Stimulated activated CD4-positive, alpha-beta T cell treated with anti-CD3 and anti-CD28 coated beads, Interleukin-2, amount 100 ng/mL, for 24 hours (primary cell): ENCODE measurements at places on chromosomes 13 and 19.

- DNase-seq, result peak; percentile 80
Measured at GRCh38 chr19:49506575-49507105, 5.8 kb upstream of the FCGRT start.

DNA sequence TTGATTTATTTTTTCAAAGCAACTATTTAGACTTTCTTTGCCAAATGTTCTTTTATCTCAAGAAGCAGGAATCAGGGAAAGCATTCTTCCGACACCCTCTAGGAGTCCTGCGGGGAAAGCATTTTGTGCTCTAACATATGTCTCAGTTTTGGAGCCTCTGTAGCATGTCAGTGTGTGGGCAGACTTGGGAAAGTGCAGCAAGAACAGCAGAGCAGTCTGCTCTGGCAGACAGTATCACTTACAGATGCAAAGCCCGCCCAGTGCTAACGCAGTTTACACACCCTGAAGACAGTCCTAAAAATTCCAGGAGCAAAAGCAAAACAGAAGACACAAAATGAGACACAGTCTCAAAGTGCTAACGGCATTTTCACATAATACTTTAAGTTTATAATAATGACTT lies 393.5 kb downstream of the KLF12 start:
- DNase-seq, result no peak

- no peak for DNase-seq
Measured at GRCh38 chr13:71359641-71360040, 507.4 kb downstream of the DACH1 start.

DNA sequence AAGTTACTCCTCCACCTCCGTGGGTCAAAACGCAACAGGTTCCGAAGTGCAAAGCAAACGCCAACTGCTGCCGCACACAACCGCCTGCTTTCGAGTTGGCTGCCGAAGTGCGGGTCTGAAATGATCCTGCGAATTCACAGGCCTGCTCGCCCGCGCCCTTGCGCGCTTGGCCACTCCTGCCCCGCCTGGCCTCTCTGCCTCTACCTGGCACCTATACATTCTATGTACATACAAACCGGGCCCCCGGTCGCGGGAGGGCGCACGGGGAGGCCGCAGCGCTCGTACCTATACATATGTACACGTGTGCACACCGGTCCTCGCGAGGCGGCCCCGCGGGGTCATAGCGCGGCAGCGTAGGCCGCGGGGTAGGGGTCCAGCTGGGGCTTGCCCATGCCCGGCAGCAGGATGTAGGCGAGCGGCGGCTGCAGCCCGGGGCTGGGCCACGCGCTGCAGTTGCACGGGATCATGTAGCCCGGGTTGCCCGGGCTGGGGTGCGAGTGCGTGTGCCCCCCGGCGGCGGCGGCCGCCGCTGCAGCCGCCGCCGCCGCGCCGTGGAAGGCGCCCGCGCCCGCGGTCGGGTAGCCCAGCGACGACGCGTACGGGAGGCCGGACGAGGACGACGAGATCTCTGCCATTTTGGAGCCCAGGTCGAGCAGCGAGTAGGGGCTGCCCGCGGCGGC lies 1.3 kb downstream of the SOX21 start:
- DNase-seq, result no peak

GRCh38 chr19:46715975-46716671 lies 791 bp downstream of the PRKD2 start:
- DNase-seq, result no peak

DNA sequence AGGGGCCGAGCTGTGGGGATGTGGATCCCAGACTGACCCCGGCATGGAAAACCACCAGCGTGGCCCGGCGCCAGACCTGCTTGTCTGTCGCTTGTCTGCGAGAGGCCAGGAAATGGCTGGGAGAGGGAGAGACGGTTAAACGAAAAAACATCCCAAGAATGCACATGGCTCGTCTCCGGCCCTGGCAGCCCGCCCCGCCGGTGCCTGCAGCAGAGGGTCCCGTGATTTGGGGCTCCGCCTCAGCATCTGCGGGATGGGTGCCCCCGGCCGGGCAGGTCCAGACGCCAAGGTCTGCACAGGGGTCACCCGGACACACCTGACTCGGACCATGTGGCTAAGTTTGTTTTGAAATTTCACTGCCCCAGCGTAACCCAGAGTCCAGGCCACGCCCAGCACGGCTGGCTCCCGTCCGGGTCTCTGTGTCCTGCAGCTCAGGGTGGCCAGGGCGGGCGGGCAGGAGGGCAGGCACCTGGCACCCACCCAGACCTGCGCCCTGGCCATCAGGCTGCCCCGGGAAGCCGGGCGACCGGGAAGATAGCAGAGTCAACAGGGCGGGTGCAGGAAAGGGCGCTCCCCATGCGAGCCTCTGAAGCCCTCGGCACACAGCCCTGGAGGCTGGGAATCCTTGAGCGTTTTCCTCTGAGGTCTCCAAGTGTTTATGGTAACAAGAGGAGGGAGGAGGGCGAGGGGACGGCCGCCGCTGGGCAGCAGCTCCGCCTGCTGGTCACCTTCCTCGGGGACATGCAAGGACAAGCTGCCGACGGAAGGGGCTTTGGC lies 103.2 kb downstream of the GADD45B start:
- peak; percentile 60 for DNase-seq

GRCh38 chr13:33757713-33758112 lies 60.2 kb upstream of the RFC3 start:
- no peak for DNase-seq

DNA sequence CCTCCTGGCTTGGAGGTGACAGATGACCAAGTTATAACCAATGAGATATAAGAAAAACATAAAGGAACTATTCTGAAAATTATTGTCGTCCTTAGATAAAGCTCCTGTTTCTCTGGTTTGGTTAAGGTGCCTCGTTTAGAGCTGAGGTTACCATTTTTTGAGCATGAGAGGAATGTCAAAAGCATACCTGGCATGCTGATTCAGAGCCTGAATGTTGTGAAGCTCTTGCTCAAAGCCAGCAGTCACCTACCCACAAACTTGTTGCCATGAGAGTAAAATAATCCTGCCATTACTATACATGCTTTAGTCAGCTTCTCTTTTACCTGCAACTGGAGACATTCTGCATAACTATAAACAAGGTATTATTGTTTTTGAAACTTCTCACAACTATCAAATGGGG lies 1116.2 kb downstream of the DIAPH3 start:
- DNase-seq, result no peak

DNA sequence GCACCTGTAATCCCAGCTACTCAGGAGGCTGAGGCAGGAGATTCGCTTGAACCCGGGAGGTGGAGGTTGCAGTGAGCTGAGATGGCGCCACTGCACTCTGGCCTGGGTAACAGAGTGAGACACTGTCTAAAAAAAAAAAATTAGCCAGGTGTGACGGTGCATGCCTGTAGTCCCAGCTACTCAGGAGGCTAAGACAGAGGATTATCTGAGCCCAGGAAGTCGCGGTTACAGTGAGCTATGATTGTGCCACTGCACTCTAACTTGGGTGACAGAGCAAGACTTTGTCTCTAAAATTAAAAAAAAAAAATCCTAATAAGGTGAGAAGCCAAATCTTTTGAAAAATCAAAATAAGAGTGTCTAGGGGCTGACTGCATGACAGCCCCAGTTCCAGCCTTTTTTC lies 9.7 kb upstream of the CEBPA start:
- DNase-seq, result no peak

- DNase-seq, result no peak
Measured at GRCh38 chr13:74784959-74785358, 650.8 kb upstream of the KLF12 start.

GRCh38 chr13:46747031-46747820 lies 49.7 kb downstream of the ESD start:
- no peak for DNase-seq
